ENCODE measurements at places on chromosomes 7 and 10.

DNA sequence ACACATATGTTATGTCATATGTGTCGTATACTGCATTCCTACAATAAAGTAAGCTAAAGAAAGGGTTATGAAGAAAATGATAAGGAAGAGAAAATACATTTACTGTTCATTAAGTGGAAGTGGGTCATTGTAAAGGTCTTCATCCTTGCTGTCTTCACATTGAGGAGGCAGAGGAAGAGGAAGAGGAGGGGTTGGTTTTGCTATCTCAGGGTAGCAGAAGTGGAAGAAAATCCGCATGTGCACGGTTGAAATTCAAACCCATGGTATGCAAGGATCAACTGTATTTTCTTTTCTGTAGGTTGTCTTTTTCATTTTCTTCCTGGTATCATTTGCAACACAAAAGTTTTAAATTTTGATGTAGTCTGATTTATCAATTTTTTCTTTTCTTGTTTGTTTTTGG is 6.3 kb downstream of the PLEKHA8 start:
- no peak for DNase-seq

- peak; percentile 83 for DNase-seq
Measured at GRCh38 chr7:94160719-94161435, 156.7 kb upstream of the BET1 start.

DNA sequence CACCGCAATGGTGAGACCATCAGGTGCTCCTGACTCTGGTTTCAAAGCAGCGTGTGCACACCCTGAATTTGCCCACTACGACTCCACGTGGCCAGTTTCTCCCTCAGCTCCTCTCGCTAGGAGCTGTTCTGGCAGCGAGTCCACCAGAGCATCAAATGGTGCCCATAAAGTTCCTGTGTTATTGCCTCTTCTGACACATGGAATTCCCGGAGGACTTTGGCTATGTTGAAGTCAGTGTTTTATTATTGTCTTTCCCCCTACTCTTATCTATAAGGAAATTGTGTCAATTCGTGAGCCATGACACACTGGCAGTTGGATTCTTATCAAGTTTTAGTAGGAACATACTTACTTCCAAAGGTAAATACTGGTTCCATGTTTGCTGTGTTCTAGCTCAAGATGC is 53.9 kb upstream of the NPVF start:
- DNase-seq, result no peak

- DNase-seq, result peak; percentile 81
Measured at GRCh38 chr7:923108-924041, 31.1 kb downstream of the ADAP1 start.

DNA sequence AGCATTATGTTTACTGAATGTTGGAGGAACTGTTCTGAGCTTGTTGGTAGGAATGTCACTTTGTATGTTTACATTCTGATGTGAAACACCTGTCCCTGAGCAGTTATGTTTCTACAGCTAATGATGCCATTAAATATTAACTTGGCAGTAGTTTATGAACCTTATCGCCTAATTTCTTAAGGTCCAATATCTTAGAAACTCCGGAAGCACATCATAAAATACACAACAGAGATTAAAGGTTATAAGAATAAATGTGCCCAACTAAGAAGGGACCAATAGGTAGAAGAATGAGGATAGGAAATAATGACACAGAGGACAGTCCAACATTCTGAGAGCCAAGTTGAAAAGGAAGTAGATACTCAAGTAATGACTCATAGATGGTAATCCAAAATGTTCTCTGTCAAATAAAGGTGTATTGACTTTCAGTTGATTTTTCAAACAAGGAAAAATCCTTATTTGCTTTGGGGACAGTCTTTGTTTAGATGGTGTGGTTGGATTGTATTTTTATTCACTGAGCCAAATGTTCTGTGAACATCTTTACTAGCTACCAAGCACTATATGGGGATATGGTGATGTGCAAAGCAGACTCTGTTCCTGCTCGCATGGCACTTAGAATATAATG is 31.9 kb downstream of the LCOR start:
- peak; percentile 40 for DNase-seq

DNA sequence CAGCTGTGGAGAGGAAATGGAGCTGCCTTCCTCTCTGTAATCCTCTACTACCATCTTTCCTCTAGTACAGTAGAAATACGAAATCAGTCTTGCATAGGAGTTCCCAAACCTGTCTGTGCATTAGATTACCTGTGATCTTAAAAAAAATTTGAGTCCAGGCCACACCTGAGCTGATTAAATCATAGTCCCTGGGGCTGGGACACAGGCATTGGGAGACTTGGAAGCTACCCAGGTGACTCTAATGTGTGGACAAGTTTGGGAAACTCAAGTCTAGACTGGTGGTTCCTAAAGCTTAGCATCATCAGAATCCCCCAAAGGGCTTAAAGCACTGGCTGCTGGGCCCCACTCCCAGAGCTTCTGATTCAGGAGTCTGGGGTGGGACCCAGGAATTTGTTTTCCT is 152.7 kb upstream of the GLI3 start:
- DNase-seq, result no peak

DNA sequence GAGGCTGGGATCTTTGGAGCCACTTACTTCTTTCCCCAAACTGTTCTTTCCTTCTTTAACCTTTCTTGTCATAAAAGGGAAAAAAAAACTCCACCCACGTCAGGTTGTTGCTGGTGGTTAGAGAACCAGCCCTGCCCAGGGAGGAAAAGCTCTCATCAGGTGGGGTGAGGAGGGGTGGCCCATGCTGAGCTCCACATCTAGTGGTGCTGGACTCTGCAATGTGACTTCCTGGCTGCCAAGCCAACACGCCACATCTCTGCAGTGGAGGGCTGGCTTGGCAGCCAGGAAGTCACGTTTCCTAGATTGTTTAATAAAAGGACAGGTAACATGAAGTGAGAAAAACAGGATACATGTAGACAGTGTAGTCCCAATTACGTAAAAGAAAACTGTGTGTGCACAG is 37.4 kb downstream of the WIPF3 start:
- DNase-seq, result no peak

DNA sequence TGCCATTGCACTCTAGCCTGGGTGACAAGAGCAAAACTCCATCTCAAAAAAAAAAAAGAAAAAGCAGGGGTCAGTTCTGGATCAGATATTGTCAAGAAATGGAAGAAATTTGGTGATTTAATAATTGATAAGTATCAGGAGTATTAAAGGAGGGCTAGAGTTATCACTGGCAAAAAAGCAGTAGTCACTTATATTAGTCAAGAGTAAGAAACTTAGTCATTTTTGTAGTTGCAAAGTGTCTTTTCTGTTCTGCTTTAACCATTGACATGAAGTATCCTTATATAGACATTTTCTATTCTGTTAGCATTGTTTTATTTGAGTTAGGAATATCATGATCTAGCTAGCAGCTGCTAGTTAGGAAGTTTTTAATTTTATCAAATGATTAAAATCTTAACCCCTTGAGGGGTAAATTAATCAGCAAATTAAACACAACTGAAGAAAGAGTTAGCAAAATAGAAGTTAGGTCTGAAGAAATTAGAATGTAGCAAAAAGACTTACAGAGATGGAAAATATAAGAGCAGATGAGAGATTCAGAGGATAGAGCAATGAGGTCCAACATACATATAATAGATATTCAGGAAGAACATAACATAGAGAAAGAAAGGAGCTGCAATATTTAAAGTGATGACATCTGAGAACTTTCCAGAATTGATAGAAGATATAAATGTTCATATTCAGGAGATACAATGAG is 7.3 kb upstream of the CCDC6 start:
- no peak for DNase-seq

DNA sequence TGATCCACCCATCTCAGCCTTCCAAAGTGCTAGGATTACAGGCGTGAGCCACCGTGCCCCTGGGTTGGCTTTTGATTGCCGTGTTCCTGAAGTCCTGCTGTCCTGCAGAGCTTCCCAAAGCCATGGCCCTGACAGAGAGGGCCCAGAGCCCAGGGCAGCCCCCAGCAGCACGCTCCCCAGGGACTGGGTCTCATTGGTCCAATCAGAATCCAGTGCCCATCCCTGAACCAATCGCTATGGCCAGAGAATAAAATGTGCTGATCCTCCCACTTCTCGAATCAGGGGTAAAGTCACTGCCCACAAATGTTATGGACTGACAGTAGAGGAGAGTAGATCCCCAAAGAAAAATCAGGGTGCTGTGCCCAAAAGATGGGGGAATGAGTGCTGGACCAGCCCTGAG is 5.0 kb upstream of the C10orf105 start:
- DNase-seq, result no peak

DNA sequence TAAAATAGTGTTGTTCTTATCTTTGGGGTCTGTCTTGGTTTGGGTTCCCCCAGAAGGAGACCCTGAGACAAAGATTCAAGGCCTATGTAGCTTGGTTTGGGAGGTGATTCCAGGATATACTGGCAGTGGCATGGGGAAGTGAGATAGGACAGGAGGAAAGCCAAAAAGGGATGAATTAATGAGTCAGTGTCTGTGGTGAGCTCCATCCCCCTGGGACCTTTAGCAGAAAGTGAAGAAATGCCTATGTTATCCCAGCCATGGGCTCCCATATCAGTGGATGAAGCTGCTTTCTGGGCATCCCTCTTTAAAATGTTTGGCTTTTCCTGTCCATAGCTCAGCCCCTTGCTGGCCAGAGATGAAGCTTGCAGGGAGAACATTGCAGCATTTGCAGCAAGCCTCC is 217.0 kb upstream of the CTBP2 start:
- DNase-seq, result no peak

DNA sequence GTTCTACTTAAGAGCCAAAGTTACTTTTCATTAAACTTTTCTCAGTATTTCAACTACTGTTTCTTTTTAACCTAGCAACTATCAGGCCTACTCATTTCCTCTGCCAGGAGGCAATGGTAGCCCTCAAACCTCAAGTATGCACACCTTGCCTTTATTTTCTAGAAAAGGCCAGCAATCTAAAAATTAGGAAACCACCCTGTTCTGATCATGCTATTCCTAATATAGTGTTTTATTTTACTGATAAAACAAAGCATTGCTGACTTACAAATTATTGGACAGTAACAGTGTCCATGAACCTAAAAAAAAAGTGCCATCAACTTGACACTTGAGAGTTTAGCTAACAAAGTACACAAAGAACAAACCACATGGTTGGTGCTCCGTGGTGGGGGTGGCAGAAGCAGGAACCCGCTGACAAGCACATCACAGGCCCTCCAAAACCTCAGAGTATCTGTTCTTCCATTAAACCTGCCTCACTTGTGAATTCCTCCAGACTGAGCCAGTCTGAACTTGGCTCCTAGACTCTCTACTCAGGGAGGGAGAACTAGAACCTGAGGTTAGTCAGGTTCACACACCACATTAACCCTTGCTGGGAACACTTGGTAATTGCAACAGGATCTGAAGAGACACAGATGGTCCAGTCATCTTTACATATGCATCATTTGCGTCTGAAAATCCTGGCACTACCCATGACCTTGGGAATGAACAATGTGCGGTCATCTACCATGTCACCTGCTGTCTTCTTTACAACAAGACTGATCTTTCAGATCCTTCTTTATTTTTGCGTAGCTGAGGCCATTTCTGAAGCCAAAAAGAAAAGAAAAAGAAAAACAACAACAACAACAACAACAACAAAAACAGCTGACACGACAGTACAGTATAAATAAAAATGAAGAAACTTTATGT is 31.9 kb downstream of the PIP4K2A start:
- DNase-seq, result peak; percentile 52

DNA sequence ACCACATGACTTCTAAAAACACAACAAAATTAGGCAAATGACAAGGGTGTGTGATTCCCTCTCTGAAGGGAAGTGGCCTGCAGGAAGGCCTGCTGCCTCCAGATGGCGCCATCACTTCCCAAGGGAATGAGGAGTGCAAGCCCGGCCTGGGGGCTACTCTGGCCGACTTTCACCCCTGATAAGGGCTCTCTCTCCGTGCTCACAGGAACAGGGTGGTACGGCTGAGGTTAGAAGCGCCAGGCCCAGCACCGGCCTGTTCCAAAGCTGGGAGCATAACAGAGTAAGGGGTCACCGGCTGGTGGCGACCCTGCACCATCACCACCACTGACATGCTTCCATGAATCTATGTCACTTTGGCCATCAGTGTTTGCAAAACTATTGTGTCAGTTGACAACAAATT is 13.1 kb downstream of the RBP3 start:
- DNase-seq, result no peak

- DNase-seq, result no peak
Measured at GRCh38 chr10:4635388-4635787, 190.6 kb upstream of the AKR1E2 start.

DNA sequence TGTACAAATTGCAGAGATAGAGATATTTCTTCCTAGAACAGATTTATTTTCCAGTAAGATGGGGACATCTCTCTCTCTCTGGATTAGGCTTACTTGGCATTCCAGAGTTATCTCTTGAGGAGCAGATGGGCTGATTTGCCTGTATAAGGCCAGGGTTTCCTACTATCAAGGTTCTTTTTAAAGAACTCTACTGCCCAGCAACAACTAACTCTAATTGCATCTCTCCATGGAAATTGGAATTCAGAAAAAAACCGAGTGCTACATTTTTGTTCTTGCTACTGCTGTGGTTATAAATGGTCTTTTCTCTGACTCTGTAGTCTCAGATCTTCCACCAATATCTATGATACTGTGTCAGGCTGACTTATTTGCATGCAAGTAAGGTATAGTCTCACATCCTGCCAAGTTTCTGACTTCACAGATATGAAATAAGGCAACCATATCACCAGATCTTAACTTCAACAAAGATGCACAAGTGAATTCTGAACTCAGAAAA is 161.1 kb downstream of the CRPPA start:
- no peak for DNase-seq

- no peak for DNase-seq
Measured at GRCh38 chr10:128081720-128082119, 44.5 kb downstream of the MKI67 start.

Data from GM12878 (cell line).